ENCODE measurements at places on chromosomes 3 and 15.

DNA sequence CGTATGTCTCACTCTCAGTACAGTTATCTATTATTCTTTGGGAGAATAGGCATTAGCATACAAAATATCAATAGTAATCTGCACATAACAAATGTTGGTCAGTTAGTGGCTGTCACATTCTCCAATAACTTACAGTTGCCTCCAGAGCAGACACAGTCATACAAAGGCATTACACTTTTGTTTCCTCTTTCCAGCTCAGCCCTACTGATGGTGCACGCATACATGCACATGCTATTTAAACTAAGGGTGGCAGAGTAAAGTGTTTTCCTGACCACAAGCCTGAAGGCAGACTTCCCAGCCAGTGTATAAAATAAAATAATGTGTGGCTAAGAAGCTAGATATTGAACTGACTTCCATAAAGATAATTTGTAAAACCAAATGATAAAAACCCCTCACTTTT is 47.6 kb downstream of the PHLDB2 start:
- DNase-seq, result no peak

GRCh38 chr15:92803852-92804609 is 96.1 kb upstream of the CHD2 start:
- DNase-seq, result peak; percentile 29

- DNase-seq, result no peak
Observed at GRCh38 chr15:39781147-39781966, 1.3 kb downstream of the FSIP1 start.

- no peak for DNase-seq
Observed at GRCh38 chr3:132629928-132630327, 29.7 kb downstream of the ACAD11 start.

DNA sequence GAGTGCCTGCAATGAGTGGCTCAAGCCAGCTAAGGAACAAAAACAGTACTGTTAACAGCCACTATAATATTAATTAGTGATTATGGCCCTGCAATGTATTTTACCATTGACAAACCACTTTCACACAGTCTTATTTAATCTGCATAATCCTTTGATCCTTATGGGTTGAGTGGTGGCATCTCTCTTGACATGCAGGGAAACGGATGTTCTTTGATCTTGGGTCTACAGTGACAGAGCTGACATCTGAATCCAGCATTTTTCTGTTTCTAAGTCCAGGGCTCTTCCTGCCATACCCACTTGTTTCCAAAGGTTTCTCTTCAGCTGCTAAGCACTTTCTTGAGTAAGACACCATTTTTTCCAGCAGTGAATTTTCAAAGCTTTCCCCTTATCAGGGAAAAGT is 277.7 kb upstream of the ROPN1 start:
- no peak for DNase-seq

GRCh38 chr3:43331381-43331780 is 45.0 kb downstream of the SNRK start:
- DNase-seq, result no peak

- no peak for DNase-seq
Observed at GRCh38 chr3:8702560-8702959, 31.0 kb upstream of the CAV3 start.

DNA sequence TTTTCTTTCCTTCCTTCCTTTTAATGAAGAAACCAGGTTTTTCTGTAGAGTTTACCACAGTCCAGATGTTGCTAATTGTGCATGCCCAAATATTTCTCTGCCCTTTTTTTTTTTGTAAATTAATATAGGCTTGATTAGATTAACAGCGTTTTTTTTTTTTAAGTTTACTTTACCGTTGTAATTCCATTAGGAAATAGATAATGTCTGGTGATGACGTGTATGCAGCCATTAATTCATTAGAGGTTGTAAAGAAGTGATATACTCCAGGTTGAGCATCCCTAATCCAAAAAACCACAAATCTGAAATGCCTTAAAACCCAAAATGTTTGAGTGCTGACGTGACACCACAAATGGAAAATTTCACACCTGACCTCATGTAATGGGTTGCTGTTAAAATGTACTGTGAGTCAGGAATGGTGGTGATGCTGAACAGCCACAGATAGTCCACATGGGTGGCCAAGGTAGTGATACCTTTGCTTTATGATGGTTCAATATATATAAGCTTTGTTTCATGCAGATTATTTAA is 43.2 kb downstream of the KNL1 start:
- DNase-seq, result no peak

DNA sequence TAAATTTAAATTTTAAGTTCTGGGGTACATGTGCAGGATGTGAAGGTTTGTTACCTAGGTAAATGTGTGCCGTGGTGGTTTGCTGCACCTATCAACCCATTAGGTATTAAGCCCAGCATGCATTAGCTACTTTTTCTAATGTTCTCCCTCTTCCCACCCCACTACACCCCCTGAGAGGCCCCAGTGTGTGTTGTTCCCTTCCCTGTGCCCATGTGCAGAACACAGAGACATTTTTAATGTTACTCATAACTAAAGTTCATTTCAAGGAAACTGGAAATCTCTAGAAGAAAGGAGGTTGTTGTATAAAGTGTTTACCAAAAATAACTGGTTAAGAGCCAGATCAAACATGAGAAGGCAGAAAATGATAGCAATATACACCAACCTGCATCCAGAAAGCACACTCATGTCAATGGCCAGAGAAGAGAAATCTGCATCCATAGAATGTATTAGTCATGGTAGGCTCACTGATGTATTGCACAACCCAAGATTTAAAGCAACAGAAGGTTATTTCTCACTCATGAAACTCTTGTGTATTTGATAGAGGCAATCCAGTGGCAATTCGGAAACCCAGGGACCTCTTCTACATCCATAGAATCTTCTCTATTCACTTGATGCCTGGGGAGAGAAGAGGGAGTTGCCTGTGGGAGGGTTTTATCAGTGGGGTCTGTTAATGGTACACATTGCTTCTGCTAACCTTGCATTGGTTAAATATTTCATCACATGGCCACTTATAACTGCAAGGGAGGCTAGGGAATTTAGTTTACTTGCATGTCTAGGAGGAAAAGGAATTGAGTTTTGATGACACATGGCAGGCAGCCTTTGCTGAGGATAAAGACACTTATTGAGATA is 321.9 kb upstream of the RASGRP1 start:
- no peak for DNase-seq

DNA sequence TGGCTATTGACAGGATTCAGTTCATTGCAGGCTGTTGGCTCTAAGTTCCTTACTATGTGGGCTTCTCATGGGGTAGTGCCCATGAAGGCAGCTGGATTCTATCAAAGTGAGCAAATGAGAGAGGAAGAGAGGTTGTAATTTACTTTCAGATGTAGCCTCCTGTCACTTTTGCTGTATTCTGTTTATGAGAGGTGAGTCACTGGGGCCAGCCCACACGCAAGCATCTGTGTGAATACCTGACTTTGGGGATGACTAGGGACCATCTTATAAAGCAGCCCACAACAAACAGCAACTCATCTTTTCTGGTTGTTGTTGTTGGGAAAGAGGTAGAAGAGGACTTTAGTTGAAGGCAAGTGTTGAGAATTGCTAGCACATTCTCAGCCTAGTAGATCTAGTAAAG is 506.3 kb upstream of the GRM7 start:
- no peak for DNase-seq

- no peak for DNase-seq
Observed at GRCh38 chr3:194797555-194798250, 112.0 kb downstream of the FAM43A start.

GRCh38 chr3:182420741-182421140 is 372.6 kb upstream of the ATP11B start:
- DNase-seq, result no peak

GRCh38 chr3:100087198-100087597 is 27.1 kb downstream of the FILIP1L start:
- DNase-seq, result no peak

DNA sequence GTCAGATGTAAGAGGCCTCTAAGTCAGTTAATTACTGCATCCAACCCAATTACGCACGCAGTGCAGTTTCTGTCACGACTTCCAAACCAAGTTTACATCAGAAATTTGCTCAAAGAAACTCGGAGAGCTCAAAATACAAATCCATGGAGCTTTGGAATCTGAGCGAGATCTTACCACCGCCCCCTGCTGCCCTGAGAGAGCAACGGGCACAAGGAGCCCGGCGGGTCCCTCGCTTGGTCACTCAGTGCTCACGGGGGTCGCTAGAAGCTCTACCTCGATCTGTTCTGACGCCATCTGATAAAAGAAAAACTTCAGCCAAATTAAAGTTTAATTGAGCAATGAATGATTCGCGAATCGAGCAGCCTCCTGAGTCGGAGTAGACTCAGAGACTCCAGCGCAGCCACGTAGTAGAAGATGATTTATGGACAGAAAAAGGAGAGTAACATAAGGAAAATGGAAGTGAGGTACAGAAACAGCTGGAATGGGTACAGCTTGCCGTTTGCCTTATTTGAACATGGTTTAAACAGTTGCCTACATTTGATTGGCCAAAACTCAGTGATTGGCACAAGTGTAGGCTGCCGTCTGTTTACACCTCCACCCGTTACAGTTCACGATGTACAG is 232.7 kb upstream of the ATP10A start:
- DNase-seq, result no peak

DNA sequence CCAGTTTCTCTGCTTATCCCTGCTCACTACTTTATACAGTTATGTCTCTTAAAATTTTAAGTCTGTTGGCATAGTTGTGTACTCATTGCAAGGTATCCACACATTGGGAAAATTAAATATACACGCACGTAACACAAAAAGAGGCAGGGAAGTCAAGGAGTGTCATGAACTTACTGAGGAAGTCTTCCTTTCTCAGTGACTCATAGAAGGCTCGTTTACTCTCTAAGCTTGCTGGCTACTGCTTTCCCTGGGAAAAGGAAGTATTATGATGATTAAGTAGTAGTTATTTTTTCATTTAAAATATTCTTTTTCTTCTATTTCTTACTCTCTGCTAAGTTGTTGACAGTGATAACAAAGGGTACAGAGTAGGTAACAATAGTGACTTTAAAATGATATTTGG is 287.3 kb downstream of the UBE2E2 start:
- no peak for DNase-seq

- no peak for DNase-seq
Observed at GRCh38 chr3:26647078-26647477, 24.5 kb downstream of the LRRC3B start.

DNA sequence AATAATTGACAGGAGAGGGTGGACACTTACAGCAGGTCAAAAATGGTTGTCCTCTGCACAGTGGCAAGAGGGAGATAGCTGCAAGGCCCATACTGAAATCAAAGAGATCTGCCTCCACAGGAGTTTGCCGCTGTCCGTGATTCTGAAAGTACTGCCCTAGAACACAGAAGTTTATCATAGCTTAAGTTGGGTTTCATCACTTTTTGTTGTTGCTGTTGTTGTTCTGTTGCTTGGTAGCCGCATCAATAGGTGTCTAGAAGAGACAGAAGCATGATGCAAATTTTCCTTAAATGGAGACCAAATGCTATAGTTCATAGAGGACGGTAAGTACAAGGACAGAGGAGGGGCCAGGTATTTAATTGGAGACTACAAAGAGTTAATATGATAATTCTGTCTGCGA is 120.0 kb upstream of the MRPL3 start:
- no peak for DNase-seq

DNA sequence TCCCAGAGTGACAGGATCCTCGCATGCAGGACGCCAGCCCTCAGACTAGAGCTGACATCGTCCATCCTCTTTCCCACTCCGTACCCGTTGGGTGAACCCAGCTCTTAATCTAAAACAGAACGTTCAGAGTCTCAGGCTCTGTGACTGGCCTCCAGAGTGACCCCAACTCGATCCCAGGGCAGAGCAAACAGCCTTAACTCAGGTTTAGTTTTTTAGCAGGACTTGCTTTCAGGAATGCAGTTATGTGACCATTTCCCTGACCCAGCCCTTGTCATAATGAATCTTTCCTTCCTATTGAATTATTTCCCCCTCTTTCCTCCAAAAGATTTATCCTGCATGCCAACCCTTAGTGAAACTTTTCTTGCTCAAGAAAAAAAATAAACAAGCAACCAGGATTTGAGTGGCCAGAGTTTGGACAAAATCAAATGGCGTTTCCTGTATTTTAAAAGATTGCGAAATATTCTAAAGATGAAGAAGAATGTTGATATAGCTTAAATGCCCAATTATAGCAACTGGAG is 47.8 kb upstream of the RARB start:
- no peak for DNase-seq

- no peak for DNase-seq
Observed at GRCh38 chr15:79248183-79248582, 34.3 kb upstream of the ANKRD34C start.

- no peak for DNase-seq
Observed at GRCh38 chr15:80773792-80774352, 5.3 kb upstream of the CEMIP start.

GRCh38 chr3:47867451-47868044 is 64.6 kb downstream of the DHX30 start:
- no peak for DNase-seq

GRCh38 chr3:144058713-144059112 is 87.1 kb downstream of the DIPK2A start:
- no peak for DNase-seq

DNA sequence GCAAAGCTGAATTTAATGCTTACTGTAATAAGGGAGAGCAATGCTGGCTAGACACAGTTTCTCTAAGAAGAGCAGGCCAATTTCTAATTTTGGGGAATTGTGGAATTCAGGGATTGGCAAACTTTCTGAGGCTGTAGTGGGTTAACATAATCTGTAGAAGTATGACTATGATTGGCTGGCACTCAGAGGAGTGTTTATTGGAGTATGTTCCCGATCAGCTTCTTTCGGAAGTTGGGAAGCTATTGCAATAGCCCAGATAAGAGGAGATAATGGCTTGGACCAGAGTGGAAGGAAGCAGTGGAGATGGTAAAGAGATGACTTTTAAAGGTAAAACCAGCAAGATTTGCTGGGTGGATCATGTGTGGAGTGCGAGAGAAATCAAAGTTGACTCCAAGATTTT is 19.4 kb downstream of the TMOD3 start:
- no peak for DNase-seq

DNA sequence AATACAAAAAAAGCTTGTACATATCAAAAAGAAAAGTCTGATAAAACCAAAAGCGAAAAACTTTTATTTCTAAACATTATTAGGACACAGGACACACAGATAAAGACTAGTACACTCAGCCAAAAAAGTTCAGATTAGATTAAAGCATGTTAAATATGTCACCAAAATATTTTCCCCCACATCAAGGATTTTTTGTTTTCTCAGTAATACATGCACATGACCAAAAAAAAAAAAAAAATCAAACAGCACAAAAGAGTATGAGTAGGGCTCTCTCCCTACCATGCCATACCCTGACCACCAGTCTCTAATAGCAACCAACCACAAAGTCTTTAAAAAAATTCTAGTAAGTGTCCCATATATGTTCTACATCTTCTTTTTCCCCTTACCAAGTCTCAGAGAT is 77.4 kb downstream of the LRRFIP2 start:
- no peak for DNase-seq

DNA sequence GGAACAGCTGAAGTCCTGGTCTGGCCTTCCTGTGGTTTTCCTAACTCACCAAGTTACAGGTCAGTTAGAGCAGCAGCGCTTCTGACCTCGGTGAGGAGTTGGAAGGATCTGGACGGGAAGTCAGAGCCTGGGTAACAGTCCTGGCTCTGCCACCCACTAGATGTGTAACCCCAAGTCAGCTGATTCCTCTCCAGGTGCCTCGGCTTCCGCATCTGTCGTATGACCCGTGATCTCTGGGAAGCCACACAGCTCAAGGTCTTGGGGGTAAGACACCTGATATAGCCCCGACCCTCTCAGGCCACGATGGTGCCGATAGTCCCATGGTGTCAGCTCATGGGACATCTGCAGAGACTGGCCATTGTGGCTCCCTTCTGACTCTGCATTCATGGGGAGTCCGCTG is 8.3 kb upstream of the PIGZ start:
- no peak for DNase-seq

- no peak for DNase-seq
Observed at GRCh38 chr15:56959318-56959648, 40.8 kb downstream of the TCF12 start.

GRCh38 chr3:108184824-108185223 is 37.4 kb downstream of the IFT57 start:
- no peak for DNase-seq

Measured in right hindlimb (tissue), 1 donor.